Stimulated activated CD4-positive, alpha-beta T cell treated with anti-CD3 and anti-CD28 coated beads, TNF-alpha, amount 100 ng/mL, for 48 hours (primary cell): ENCODE measurements at places on chromosomes 2 and 18.

DNA sequence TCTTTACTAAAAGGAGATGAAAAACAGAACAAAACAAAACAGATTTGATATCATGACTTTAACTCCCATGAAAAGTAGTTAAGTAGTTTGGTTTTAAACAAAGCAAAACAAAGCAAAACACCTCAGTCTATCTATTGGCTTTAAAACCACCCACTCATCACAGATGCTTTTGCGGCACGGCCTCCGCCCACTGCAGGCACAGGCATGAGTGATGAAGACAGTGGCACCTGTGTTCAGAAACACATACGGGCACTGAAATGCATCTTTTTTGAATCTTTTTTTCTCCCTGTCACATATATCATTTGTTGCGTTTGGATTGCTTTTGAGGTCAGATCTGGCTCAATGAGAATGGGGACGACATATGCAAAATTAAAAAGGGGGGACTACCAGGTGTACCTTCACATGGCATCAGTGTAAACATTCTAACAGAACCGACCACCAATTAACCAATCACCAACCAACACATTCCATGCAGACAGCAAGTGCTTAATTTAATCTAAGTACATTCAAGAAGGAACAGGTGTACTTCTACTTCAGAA is 147.4 kb upstream of the REV1 start:
- DNase-seq: no peak

GRCh38 chr2:43461453-43462073 is 134.3 kb downstream of the THADA start:
- DNase-seq: no peak

DNA sequence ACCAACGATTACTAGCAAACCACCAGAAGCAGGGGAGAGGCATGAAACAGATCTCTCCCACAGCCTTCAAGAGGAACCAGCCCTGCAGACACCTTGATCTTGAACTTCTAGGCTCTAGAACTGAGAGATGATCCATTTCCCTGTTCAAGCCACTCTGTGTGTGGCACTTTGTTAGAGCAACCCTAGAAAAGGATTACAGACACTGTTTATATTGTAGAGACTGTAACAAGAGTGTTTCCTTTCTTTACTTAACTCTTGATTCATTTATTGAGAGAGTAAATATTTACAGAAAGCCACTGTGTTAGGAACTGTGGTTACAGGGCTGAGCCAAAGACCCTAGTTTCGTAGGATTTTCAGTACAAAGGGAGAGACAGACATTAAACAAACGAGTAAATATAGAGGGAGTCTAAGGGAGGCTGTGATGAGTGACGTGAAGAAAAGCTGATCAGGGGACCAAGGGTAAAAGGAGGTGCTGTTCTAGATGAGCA is 10.9 kb downstream of the CCDC68 start:
- DNase-seq: no peak

GRCh38 chr2:127515383-127515915 is 10.8 kb downstream of the IWS1 start:
- no peak for DNase-seq

DNA sequence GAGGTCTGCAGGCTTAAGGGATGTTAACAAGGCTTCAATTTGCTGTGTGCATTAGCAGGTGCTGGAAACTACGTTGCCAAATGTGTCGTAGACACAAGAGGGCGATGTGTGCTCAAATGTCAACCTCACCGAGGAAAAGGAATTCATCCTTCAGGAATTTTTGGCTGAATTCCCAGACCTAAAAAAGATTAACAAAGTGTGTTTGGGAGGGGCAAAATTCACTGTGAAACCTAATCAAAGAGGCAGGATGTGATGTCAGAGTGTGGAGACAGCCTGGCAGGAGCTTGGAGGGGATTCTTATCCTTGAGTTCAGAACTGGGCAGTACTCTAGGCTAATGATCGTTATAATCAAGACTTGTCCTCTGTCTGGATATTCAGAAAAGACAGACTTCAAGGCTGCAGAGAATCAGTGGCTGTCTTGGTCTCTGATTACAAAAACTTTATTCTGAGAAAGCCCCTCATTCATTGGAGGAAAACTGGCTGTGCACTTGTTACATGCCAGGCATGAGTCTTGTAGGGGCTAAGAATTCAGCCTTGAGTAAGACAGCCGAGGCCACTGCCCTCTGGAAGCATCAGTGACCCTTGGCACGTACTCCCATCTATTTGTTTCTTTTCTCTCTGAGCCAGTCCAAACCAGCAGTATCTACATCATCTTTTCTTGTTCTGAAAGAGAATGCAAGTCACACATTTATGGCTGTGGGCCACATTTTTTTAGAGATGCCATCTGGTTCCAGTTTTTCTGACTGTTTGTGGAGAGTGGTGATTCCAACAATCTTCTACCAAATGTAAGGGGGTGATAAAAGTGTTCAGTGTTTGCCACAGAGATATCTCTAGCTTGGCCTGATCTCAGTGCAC is 18.7 kb upstream of the SCYGR1 start:
- no peak for DNase-seq

DNA sequence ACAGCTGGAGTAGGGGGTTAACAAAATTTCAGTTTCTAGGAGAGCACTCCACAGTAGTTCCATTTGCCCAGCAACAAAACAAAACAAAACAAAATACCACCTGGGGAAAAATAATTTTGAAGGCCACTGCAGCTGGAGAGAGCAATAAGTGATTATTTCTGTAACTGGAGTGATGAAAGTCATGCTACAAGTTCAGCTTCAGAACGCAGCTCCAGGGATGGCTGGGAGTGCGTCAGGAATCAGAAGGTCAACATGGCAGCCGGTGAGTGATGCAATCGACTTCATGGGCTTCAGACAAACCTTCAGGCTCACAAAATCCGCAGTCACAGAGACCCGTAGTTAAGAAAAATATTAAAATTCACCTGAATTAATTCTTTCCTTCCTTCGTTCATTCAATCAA is 41.0 kb downstream of the ABHD3 start:
- no peak for DNase-seq

DNA sequence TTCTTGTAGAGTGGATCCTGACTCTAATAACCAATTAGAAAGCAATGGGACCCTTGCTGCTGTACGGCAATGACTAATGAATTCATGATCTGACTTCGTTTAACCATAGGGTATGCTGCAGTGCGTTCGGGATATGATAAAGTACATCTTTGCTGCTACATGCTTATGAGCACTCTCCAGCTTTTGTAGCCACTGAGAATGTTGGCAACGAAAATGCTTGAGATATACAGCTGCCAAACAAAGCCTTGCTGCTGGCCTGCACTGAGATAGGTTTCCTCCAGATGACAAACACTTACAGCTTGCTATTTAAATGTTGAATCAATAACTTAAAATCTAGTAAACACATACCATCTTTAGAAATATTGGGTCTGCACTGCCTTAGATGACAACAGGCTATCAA is 372.4 kb upstream of the SLC8A1 start:
- DNase-seq: no peak

DNA sequence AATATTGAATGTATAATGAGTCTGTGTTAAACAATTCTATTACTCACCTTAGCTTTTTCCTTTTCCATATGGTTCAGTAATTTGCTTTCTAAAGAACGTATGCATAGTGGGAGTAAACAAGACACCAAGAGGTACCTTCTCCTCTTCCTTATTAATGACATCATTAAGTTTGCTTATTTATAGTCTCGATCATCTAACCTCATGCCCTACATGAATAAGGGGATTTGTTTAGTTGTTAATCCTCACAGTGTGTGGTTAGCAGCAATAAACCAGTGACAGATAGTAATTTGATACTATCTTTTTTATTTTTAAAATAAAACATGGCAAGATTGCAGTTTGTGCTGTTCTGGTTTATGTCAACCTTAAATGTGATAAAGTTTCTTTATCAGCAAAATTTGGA is 69.7 kb downstream of the COBLL1 start:
- DNase-seq: no peak

- DNase-seq: no peak
These were observed 126.6 kb upstream of the SEC11C start for GRCh38 chr18:59012815-59013705.

GRCh38 chr2:23761638-23762037 is 165.3 kb downstream of the ATAD2B start:
- no peak for DNase-seq

DNA sequence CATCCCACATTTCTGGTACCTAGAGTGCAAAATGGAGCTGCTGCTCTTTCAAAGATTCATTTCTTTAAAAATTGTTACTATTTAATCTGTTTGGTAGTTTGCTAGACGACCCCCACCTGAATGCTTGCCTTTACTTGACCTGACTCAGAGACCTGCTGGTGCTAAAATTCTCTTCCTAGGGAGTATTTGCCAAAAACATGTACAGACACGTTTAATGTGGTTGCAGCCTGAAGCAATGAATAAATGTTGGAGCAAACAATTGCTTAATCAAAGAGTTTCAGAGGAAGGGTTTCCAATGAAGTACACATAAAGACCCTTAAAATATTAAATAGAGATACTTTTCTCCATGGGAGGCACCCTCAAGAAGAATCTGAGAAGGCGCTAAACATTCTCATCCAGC is 734.4 kb downstream of the CBLN2 start:
- no peak for DNase-seq

GRCh38 chr18:12451428-12451827 is 43.7 kb downstream of the PRELID3A start:
- DNase-seq: no peak

GRCh38 chr2:240239325-240239724 is 98.9 kb upstream of the OTOS start:
- DNase-seq: no peak

- DNase-seq: no peak
These were observed 79.9 kb downstream of the MYO5B start for GRCh38 chr18:50115095-50115494.

DNA sequence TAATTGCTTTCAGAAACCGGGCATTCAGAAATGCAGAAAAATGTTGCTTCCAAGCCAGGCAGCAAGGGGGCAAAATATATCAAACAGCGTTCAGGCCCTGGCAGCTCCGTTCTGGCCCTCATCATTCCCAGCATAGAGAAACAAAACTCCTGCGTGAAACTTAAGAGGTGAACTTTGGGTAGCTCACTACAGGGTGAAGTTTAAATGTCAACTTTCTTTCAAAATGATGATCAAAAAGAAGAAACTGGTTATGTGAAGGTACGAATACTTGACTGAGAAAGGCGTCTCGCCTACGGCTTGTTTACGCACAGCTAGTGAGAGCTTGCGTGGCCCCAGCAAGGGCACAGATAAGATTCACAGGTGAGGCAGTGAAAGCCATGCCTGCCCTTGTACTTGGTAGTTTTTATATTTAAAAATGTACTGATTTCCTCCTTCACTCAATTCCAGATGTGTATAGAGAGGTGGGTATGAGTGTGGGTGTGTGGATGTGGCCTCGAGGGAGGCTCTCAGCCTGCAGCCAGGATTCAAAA is 127.5 kb downstream of the NFATC1 start:
- no peak for DNase-seq

DNA sequence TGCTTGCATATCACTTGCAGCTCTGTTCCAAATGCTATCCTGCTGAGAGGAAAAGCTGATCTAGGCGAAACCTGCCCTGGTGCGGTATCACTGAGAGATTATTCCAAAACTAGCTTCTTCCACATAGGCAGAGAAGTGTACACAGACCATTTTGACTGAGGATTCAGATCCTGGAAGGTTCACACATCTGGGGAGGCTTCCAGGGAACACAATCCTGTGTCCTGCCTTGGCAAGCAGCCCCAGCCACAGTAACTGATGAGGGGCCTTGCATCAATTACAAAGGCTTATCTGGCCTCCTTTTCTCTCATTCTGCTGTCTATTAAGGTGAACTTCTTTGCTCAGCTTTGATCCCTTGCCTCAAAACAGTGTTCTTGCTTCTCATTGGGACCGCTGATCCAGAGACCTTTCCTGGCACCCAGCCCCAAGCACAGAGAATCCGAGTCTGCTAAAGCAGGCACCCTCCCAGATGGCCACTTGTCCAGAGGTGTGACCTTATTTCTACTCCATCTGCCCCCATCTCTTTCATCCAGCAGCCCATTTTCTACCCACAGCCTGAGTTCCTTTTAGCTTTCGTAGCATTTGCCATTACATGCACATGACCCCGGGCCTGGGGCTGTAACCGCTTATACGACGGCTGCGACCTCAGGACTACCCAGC is 52.3 kb upstream of the ZFP36L2 start:
- no peak for DNase-seq

DNA sequence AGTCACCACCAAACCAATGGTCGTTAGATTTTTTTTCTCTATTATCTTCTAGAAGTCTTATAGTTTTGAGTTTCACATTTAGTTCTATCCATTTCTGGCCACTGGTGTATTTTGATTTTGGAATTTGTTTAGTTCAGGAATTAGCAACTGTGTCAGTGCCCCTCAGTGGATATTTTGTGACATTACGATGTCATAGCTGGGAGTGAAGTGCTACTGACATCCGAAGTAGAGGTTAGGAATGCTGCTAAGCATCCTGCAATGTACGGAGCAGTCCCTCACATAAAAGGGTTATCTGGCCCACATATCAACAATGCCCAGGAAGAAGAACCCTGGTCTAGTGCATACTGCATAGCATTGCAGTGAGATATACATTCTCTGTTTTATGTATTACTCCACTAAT is 157.4 kb upstream of the RGPD4 start:
- DNase-seq: no peak

DNA sequence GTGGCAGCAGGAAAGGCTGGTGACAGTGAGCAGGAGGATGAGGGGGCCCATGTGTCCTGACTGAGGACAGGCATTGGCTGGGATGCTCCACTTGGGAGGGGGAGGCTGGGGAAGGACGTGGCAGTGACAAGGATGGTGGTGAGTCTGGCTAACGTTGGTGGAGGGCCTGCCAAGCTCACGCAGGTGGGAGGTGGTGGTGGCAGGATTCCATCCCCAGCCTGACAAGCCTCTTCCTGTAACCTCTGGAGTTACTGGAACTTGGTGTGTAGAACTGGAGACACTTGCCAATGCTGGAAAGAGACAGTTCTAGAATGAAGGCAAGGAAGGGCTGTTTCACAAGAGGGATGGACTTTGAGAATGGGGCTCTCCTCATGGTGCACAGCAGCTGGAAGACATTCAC is 8.2 kb downstream of the PROM2 start:
- no peak for DNase-seq

- no peak for DNase-seq
These were observed 20.7 kb downstream of the SLC14A2 start for GRCh38 chr18:45635893-45636509.

DNA sequence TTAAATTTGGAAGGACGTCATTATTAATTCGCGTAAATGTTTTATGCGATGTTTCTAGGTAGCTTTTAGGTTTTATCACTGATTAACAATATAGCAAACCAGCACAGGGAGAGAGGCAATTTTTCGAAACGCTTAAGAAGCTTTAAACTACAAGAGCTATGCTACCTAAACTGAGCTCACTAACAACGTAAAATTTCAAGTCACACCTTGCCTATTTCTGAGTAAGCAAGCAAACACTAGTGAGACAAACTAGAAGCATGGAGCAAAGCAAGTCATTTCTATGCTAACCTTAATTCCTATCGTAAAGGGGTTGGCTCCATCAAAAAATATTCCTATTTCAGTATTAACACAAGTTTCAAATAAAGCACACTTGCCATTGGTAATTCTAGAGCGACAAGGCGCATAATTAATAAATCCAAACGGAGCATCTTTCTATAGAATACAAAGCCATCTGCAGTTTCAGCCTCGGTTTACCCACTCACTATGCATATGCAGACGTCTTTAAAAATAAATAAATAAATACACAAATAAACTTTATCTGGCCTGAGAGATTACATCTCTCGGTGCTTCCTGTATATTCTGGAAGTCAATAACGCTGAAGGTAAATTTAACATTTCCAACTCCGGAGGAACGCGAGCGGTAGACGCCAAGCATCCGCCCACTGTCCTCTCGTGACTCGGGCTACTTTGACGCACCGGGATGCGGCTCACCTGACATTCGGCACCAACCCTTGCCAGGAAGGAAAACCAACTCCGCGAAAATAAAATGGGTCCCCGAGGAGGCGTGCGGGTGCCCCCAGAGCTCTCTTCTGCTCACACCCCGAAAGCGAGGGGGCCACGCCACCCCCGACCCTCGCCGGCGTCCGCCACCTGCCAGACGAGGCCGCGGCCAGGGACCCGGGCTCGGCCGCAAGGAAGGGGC is 947 bp downstream of the ITSN2 start:
- DNase-seq: peak; percentile 11
